Fibroblast of lung (primary cell): ENCODE measurements at places on chromosomes 2 and 18. TPM values are rescaled to one million over a fixed set of nuclear protein-coding genes. Genes with fewer than 3 reads are reported as not detected.

DNA sequence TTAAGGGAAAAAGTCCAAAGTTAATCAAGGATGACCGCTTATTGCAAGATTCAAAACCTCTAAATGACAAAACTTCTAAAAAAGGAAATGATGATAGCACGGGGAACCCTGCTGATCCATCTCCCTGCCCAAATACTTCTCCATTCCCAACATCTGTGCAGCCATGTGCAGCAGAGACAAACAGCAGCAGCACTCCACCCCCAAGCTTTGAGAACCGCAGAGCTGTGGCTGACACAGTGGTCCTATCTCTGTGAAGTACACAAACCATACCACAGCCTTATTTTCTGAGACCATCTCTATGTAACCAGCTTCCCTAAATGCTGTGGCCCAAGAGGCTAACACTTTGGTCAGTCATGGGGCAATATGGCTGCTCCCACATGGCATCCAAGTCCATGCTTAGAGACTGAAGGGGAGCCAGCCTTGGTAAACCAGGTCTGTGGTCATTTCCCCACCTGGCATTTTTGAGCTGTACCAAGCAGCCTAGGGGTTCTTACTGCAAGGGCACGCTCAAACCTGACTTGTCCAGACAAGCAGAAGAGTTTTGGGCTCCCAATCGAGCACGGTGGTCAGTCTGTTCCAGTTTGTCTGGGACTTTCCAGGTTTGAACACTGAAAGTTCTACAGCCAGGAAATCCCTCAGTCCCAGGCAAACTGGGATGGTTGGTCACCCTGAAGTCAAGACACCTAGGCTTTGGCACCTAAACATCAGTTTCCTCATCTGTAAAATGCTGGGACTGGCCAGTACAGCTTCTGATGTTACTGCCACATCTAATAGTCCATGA is 17.1 kb upstream of the NFE2L2 start:
- H3K27ac ChIP-seq: no peak overlapping the region
- H3K4me1 ChIP-seq: no peaks in the 10 kb centered on the region
- H3K4me3 ChIP-seq: no peak overlapping the region
- no peaks in the 10 kb centered on the region for H3K36me3 ChIP-seq

- H3K27ac ChIP-seq: no peak overlapping the region
- H3K27me3 ChIP-seq: no peaks in the 10 kb centered on the region
- no peak for DNase-seq
- no peak overlapping the region for H3K4me3 ChIP-seq
- peaks cover 2% of the 10 kb centered on the region for H3K4me1 ChIP-seq
Measured at GRCh38 chr18:44946529-44947113, 265.9 kb downstream of the SETBP1 start.

- H3K4me1 ChIP-seq: peaks cover 3% of the 10 kb centered on the region
- no peaks in the 10 kb centered on the region for H3K36me3 ChIP-seq
- H3K27ac ChIP-seq: peak overlapping the region; percentile 30
- H3K4me3 ChIP-seq: no peak overlapping the region
- peak; percentile 89 for DNase-seq
Measured at GRCh38 chr2:236862961-236863728, 222.5 kb upstream of the COPS8 start.

GRCh38 chr2:197878792-197879191 is 74.4 kb downstream of the PLCL1 start:
- DNase-seq: peak; percentile 33
- H3K36me3 ChIP-seq: no peaks in the 10 kb centered on the region
- H3K4me1 ChIP-seq: no peaks in the 10 kb centered on the region
- no peak overlapping the region for H3K27ac ChIP-seq
- no peaks in the 10 kb centered on the region for H3K27me3 ChIP-seq

The DAW1 gene
- not detected in 2 replicates for total RNA-seq
